Endothelial cell (in vitro differentiated cells): ENCODE measurements at places on chromosomes 13 and 19. TPM values are rescaled to one million over a fixed set of nuclear protein-coding genes. Genes with fewer than 3 reads are reported as not detected.

GRCh38 chr13:99847318-99847750 is 124.2 kb downstream of the ZIC5 start:
- H3K4me1 ChIP-seq: peaks cover 4% of the 10 kb centered on the region
- no peaks in the 10 kb centered on the region for H3K27me3 ChIP-seq
- no peak overlapping the region for H3K4me3 ChIP-seq

GRCh38 chr13:44974056-44974793 is 15.0 kb downstream of the NUFIP1 start:
- H3K36me3 ChIP-seq: peaks cover 10% of the 10 kb centered on the region
- no peak for DNase-seq
- peaks cover 4% of the 10 kb centered on the region for H3K4me1 ChIP-seq
- H3K4me3 ChIP-seq: no peak overlapping the region
- no peaks in the 10 kb centered on the region for H3K27me3 ChIP-seq

DNA sequence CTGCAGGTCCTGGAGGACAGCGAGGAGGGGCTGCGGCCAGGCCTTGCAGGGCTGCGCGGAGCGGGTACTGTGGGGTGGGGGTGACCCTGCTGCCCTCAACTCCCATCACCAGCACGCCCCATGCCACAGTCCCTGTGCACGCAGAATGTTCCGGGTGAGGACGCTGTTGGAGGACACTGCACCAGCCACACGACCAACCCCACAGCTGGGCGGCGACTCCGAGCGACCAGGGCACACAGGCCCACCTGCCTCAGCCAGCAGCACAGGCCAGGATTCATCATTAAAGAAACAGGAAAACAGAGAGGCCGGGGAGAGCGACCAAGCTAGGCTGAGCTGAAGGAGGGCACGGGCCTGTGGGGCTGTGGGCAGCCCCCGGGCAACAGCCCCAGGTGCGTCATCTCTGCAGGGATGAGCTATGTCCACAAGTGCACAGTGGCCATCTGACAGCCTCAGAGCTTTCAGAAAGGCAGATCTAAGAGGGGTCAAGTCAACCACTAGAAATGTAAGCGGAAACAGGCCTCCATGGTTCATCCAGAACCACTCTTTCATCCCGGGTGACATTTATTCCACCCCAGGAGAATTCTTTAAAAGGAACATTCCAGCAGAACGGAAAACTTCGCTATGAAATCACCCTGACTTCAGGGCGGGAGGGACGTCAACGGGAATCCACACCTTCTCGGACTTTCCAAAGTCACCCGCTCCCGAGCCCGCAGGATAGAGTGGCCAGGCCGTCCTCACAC is 1.5 kb downstream of the GAS6 start:
- no peak for DNase-seq
- no peak overlapping the region for H3K27ac ChIP-seq
- H3K27me3 ChIP-seq: peaks cover 18% of the 10 kb centered on the region
- peak overlapping the region; percentile 81 for H3K4me3 ChIP-seq
- H3K36me3 ChIP-seq: peaks cover 6% of the 10 kb centered on the region

GRCh38 chr19:30105727-30106126 is 163.7 kb downstream of the URI1 start:
- H3K27me3 ChIP-seq: peaks cover 2% of the 10 kb centered on the region
- H3K4me1 ChIP-seq: no peaks in the 10 kb centered on the region
- no peak overlapping the region for H3K4me3 ChIP-seq
- H3K36me3 ChIP-seq: no peaks in the 10 kb centered on the region

GRCh38 chr13:111480976-111481375 is 160.5 kb downstream of the TEX29 start:
- H3K27ac ChIP-seq: no peak overlapping the region
- peaks cover 3% of the 10 kb centered on the region for H3K36me3 ChIP-seq
- H3K4me1 ChIP-seq: no peaks in the 10 kb centered on the region
- peaks cover 5% of the 10 kb centered on the region for H3K27me3 ChIP-seq

GRCh38 chr13:66994097-66994496 is 236.0 kb downstream of the PCDH9 start:
- peaks cover 14% of the 10 kb centered on the region for H3K4me1 ChIP-seq
- DNase-seq: peak; percentile 85
- H3K27me3 ChIP-seq: peaks cover 2% of the 10 kb centered on the region
- H3K36me3 ChIP-seq: no peaks in the 10 kb centered on the region

DNA sequence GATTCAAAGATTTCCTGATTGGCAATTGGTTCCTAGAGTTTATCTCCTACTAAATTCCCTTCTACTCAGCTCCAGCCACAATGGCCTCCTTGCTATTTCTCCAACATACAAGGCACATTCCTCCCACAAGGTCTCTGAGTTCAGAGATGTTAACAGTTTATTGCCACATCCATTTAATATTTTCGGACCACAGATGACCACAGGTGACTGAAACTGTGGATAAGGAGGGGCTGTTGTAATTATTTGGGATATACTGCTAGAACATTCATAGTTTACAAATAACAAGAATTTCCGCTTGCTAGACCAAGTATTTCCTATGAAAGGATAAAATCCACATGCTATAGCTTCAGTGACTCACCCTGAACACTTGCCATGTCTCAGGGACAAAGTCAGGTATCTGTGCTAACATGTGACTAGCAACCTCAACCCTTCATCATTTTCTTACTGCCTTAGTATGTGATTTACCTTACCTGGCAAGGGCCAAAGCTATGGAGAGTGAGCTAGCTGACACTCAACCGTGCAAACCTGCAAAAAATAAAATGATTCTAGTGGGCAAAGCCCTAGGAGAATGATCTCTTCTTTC is 117.7 kb downstream of the TBC1D4 start:
- DNase-seq: no peak
- H3K36me3 ChIP-seq: no peaks in the 10 kb centered on the region
- H3K4me1 ChIP-seq: peaks cover 31% of the 10 kb centered on the region
- no peak overlapping the region for H3K27ac ChIP-seq
- no peak overlapping the region for H3K4me3 ChIP-seq
- peaks cover 2% of the 10 kb centered on the region for H3K27me3 ChIP-seq

LPAR2 gene
- 35.5 TPM for total RNA-seq

C19orf81 gene
- not detected for total RNA-seq

ONECUT3 gene
- not detected for total RNA-seq

ZNF382 gene
- 12.5 TPM for total RNA-seq
